ENCODE measurements at places on chromosomes 7 and 10.

DNA sequence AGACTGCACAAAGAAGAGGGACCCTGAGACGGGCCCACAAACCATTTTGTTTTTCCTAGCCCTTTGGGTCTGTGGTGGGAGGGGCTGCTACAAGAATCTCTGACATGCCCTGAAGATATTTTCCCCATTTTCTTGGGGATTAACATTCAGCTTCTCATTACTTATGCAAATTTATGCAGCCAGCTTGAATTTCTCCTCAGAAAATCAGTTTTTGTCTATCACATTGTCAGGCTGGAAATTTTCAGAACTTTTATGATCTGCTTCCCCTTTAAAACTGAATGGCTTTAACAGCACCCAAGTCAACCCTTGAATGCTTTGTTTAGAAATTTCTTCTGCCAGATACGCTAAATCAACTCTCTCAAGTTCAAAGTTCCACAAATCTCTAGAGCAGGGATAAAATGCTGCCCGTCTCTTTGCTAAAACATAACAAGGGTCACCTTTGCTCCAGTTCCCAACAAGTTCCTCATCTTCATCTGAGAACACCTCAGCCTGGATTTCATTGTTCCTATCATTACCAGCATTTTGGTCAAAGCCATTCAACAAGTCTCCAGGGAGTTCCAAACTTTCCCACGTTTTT lies 560.0 kb upstream of the KCND2 start:
- no peak for DNase-seq

GRCh38 chr10:74293686-74294371 lies 142.8 kb downstream of the ADK start:
- DNase-seq: peak; percentile 83

GRCh38 chr10:114504769-114505579 lies 100.7 kb upstream of the AFAP1L2 start:
- peak; percentile 94 for DNase-seq

DNA sequence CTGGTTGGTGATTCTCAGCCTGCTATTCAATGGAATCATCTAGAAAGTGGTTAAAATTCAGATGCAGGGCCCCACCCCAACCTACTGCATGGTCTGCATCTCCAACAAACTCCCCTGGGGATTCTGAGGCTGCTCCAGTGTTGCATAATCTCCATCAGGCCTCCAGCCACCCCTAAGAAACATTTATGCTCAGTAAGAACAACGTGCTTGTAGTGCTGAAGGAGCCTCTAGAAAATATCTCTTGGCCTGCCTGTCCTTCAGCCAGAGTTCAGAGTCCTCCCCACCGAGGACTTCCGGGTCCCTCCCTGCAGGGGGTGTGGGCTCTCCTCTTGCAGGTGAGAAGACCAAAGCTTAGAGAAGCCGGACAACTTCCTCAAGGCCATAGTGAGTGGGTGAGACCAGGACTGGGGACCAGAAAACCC lies 159.8 kb downstream of the SH3PXD2A start:
- peak; percentile 82 for DNase-seq

- no peak for DNase-seq
Observed at GRCh38 chr10:119619215-119619614, 22.5 kb upstream of the TIAL1 start.

DNA sequence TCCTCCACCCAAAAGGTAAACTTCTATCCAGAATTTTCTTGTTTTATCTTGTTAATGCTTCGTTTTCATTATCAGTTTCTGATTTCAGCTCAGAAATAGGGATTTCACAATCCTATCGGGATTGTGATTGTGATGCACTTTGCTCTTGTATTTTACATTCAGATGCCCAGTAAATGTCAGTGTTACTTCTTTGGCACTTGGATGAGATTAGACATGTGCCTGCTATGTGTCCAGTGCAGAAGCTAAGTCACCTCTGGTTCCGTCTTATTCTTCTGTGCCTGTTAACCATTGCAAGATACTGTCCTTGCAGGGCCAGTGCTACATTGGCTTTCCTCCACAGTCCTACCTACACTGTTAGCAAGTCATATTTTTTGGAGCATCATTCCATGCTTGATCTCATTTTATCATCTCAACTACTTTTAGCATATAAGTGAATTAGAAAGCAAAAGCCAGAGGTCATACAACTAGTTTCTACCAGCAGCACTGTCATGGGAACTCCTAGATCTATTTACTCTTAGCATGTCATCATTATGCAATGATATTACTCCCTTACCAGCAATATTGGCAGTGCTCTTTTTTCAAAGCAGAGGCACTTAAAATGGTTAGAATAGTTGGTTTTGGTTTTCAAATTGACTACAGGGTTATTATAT lies 26.7 kb downstream of the ZNF277 start:
- DNase-seq: no peak

DNA sequence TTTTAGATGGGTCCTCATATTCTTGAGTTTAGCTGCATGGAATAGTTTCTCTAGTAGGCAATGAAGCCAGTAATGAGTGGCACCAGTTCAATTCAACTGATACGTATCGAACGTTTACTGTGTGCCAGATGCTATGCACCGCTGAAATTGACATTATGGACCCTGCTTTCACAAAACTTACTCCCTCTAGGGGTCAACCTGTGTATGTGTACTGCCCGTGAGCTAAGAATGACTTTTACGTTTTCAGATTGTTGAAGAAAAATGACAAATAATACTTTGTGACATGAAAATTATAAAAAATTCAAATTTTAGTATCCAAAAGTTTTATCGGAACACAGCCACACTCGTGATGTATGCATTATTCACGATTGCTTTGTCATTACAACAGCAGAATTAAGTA lies 95.5 kb downstream of the ZMYND11 start:
- DNase-seq: peak; percentile 2

- DNase-seq: no peak
Observed at GRCh38 chr10:124732931-124733570, 11.1 kb downstream of the FAM53B start.

- DNase-seq: no peak
Observed at GRCh38 chr7:129184981-129185670, 3.3 kb upstream of the SMO start.
